ENCODE measurements at places on chromosomes 4 and X. TPM values are rescaled to one million over a fixed set of nuclear protein-coding genes. Genes with fewer than 3 reads are reported as not detected.

The KCND1 gene
- total RNA-seq, result 1.1 TPM

The MAGEA2 gene
- total RNA-seq, result not detected

The AFM gene
- not detected for total RNA-seq

The PABPC1L2B gene
- not detected for total RNA-seq

The MAP7D2 gene
- total RNA-seq, result 0.34 TPM

The TCEAL3 gene
- total RNA-seq, result 4.0 TPM

The SSX3 gene
- not detected for total RNA-seq

The NIPAL1 gene
- total RNA-seq, result 0.82 TPM

The USP17L27 gene
- total RNA-seq, result not detected

The IGBP1 gene
- 32.1 TPM for total RNA-seq

The QRFPR gene
- total RNA-seq, result not detected

The RBMX2 gene
- 27.2 TPM for total RNA-seq

The UGT2B10 gene
- total RNA-seq, result not detected

The ATP8A1 gene
- 28.9 TPM for total RNA-seq

The GAGE13 gene
- not detected for total RNA-seq
